ENCODE measurements at places on chromosomes 11 and 22.

- peak; percentile 47 for DNase-seq
These were observed 4.6 kb downstream of the C11orf24 start for GRCh38 chr11:68266936-68267880.

DNA sequence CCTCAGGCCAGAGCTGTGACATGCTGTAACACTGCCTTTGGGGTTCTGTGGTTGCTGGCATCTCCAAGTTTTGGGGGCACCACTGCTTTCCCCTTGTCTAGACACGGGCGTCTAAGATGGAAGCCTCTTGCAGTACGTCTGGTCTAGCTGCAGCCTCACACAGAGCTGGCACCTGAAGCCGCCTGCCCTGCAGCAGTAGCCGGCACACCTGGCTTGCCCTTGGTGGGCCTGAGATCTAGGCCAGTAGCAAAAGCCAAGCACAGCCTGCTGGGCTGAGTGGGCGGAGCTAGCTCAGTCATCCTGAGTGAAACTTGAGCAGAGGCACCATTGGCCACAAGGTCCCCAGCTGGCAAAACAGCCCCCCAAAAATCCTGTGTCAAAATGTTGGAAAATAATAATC lies 154.2 kb downstream of the DLG2 start:
- DNase-seq = no peak

DNA sequence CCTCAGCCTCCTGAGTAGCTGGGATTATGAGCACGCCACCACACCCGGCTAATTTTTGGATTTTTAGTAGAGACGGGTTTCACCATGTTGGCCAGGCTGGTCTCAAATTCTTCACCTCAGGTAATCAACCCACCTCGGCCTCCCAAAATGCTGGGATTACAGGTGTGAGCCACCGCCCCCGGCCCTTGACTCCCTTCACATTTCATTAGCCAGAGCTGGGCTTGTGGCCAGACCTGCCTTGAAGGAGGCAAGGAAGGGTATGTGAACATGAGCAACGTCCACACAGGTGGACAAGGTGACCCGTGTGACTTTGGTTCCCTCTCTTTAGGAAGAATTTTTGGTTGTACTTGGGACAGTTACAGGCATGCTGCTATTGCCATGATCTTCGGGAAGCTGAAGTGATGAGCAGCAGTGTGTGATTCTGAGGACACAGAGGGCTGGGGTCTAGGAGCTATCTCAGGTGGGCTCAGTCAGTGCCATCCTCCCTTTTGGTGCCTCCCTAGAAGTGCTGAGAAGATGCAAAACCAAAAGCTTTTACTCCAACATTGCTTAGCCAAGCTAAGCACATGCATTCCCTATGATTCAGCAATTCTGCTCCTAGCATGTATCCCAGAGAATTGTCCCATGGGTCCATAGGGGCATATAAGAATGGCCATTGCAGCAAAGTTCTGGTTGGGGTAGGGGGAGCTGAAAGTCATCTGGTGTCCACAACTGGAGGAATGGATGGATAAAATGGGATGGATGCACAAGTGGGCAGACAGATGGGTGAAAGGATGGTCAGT lies 6.1 kb downstream of the AP5B1 start:
- DNase-seq = no peak

- peak; percentile 27 for DNase-seq
These were observed 48.1 kb upstream of the TOP3B start for GRCh38 chr22:22030493-22031182.

- DNase-seq = no peak
These were observed 3.5 kb downstream of the PDXP start for GRCh38 chr22:37662039-37662438.

GRCh38 chr11:15093432-15093831 lies 20.0 kb downstream of the CALCB start:
- no peak for DNase-seq

- DNase-seq = no peak
These were observed 20.7 kb downstream of the SPATA19 start for GRCh38 chr11:133824593-133824992.

- DNase-seq = no peak
These were observed 5.0 kb upstream of the LRFN4 start for GRCh38 chr11:66851698-66852465.

DNA sequence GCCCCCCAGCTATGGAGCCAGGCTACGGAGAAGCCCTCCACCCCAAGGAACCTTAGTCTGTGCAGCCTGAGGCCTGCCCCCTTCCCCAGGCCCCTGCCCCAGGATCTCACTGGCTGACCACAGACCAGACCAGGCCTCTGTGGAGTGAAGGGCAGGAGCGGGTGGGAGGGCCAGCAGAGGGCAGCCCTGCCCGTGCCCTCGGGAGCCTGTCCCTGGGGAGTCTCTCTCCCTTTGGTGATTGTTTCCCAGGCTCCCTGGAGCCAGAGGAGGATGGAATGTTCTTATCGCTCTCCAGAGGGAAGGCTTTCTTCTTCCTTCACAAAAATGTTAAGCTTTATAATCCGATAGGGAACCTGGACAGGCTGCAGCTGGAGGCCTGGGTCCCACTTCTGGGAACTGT lies 455.3 kb downstream of the SOX6 start:
- no peak for DNase-seq

DNA sequence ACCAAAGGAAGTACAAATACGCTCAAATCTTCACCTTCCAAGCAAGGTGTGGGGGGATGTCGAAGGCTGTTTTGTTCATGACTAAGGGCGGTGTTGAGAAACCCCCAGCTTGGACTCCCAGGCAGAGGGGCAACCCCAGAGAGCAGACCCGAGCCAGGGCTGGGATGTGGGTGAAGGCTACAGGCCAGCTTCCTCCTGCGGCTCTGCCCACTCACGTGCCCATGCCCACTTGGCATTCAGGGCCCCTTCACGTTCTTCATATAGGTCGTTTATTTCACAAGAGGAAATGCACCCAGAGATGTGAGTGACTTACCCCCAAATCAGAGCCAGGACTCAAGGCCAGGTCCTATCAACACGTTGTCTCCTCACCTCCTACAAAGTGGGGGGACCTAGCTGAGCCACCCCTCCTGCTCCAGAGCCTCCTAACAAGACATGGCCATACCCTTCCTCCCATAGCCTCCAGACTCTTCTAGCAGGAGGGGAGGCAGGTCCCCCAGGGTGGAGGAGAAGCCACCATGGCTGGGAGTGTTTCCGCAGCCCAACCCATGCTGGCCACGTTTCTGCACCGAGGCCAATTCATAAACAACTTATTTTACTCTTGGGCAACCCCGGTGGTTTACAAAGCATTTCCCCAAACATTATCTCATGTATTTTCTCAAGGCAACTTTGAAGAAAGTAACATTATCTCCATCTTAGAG lies 22.0 kb downstream of the TMEM184B start:
- DNase-seq = no peak

DNA sequence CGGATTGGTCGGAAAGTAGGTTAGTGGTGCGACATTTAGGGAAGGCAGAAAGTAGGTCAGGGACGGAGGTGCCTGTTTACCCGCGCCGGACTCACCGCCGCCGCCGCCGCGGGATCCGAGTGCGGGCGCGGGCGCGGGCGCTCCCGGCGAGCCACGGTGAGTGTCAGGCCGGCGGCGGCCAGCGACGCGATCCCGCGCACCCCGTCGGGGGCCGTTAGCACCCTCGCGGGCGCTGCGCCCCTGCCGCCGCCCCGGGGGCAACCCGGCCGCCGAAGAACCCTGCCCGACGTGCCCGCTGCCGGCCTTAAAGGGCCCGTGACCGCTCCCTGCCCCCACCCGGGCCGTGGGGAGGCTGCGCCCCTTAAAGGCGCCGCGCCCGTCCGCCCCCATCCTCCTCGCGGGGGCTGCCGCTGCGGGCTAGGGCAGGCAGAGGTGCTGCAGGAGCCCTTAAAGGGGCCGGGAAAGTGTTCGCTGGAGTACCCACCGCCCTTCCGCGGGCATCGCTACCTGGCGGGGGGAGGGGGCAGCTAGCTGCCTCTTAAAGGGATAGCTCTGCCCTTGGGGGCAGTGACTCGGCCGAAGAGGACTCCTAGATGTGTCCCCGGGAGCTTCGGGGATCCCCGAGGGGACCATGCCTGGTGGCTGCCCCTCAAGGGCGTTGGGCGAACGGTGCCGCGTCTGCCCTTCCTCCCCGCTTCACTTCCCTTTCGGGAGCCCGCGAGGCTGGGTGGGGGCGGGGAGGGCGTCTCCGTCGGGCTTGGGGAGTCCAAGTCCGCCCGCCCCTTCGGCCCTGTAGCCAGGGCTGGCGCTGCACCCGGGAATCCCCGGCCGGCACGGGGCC lies at the start of gene BMAL1:
TSS of gene BMAL1 (plus strand) at position 23 of the 841 bp plus-strand sequence. CDS start 76,519 bp downstream, outside the sequence.
- peak; percentile 26 for DNase-seq

GRCh38 chr11:68753300-68753699 lies 2.0 kb upstream of the TESMIN start:
- DNase-seq = no peak

GRCh38 chr11:87465716-87466115 lies 428.0 kb downstream of the TMEM135 start:
- DNase-seq = no peak

DNA sequence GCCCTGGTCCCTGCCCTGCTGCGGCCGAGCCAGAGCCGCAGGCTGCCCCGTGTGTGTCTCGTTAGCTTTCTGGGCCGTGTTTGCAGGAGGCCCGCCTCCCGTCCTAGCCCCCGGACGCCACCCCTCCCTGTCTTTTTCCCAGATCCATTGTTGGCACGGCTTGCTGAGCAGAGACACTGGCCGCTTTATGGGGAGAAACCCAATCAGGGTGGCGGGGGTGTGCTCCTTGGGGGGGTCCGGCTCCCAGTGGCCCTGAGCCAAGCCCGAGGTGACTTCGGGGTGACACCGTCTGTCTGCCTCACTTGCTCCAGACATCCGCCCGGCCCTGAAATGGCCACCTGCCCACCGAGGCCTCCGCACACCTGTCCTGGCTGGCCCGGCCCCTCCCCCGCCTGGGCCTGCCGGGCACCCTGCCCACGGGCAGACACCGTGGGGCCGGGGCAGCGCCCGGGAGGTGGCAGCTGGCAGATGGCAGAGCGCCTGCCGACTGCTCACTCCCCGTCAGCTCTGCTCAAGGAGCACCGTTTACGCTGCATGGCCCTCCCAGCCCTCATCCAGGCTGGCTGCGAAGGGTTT lies 43.1 kb upstream of the PPARA start:
- no peak for DNase-seq

DNA sequence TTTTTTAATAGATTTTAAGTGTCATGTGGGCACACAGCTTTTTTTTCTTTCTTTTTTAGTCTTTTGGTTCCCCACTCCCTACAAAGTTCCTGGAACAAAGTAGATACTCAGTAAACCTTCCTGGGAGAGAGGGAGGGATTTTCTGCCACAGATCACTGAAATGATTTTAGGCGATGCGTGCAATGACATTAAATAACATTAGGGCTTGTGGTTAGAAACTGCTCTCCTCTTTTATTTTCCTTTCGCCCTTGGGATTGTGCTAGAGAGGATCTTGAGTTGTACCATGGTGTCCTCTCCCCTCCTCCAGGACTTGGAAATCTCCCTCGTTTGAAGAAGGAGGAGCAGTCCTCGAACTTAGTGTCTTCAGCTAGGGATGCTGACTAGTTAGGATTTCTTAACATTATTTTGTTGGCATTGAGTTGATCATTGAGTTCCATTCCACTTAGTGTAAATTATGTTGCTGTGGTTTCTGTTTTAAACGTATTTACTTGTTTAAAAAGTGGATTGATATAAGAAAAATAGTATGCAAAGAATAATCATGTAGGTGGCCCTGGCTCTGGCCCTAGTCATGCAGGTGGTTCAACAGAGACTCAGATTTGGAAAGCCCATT lies 88.4 kb downstream of the TRAF6 start:
- DNase-seq = peak; percentile 57

DNA sequence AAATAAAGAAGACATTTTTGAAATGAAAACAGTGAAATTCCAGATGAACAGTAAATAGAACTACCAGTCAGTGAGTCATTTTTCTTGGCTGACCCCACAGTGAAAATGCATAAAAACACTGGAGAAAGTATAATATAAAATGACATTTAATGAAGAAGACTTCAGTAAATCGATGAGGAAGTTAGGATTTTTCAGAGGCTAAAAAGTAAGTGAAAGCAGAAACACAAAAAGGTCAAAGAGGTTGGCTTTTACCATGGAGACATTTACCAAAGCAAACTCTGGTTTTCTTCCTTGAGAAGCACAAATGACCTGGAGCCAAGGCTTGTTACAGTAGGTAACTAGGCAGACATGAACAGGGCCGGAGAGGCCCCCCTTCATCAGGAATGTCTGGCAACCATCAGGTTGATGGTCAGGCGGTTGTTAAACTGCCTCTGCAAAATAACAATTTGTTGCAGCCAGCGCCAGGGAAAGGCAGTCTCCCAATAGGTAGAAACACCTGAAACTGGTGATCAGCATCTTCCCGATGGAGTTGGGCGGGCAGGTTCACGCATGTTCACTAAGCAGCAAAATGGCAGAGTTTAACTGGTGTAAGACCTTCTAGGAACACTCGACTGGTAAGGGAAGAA lies 16.7 kb upstream of the TMEM123 start:
- DNase-seq = peak; percentile 61

- no peak for DNase-seq
These were observed 111.6 kb downstream of the CRYBB2 start for GRCh38 chr22:25331050-25331449.

GRCh38 chr11:119774172-119774763 lies 45.3 kb upstream of the NECTIN1 start:
- peak; percentile 20 for DNase-seq

DNA sequence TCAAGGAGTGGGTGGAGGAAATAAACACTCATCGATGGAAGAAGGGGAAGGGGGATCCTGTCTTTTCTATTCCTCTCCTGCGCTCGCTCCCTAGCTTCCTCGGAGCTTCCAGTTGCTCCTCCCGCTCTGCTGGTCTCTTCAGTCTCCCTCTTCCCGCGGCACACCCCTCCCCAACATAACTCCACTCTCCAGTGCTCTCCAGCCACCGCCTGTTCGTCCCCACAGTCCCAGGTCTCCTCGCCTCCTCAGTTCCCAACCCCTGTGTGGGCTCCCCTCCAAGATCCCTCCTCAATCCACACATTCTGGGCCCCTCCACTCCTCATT lies 438 bp downstream of the ZW10 start:
- peak; percentile 35 for DNase-seq

GRCh38 chr22:43755011-43755410 lies 57.1 kb downstream of the EFCAB6 start:
- DNase-seq = no peak

DNA sequence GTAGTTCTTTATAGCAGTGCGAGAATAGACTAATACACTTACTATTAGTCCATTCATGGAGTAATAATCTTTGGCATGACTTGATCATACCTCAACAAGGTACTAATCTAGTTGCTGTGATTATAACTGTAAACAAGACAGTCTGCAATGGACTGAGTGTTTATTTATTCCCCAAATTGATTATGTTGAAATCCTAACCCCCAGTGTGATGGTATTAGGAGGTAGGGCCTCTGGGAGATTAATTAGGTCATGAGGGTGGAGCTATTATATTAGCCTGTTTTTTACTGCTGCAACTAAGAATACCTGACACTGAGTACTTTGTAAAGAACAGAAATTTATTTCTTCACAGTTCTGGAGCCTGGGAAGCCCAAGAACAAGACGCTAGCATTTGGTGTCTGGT lies 30.9 kb upstream of the CSNK2A3 start:
- DNase-seq = no peak

DNA sequence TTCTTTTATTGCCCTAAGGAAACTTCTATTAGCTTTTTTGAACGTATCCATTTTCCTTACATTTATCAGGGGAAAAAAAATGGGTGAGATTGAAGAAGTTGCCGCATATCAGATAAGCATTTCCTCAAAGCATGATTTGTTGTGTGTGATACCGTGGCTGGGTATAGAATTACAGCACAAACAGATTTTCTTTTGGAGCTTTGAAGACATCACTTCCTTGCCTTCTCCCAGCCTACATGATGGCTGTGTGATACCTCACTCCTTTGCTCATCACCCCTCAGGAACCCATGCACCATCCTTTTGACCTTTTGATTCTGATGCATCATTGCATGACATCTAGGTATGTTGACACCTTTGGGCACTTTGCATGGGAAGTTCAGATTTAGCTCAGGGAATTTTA lies 1155.3 kb downstream of the BRD1 start:
- no peak for DNase-seq

GRCh38 chr11:86251345-86251744 lies 6.8 kb downstream of the EED start:
- DNase-seq = no peak
